Skin of body (tissue), 3 donors: ENCODE measurements at places on chromosomes 13 and 19. TPM values are rescaled to one million over a fixed set of nuclear protein-coding genes. Genes with fewer than 3 reads are reported as not detected.

The RETN gene
- total RNA-seq: 8.5 TPM

The SHANK1 gene
- 2.9 TPM for total RNA-seq

The TBXA2R gene
- total RNA-seq: 1.2 TPM

The PEAK3 gene
- 0.20 TPM for total RNA-seq

The NXNL1 gene
- total RNA-seq: not detected

The OR10H1 gene
- total RNA-seq: not detected
